ENCODE measurements at places on chromosomes 2 and 18.

DNA sequence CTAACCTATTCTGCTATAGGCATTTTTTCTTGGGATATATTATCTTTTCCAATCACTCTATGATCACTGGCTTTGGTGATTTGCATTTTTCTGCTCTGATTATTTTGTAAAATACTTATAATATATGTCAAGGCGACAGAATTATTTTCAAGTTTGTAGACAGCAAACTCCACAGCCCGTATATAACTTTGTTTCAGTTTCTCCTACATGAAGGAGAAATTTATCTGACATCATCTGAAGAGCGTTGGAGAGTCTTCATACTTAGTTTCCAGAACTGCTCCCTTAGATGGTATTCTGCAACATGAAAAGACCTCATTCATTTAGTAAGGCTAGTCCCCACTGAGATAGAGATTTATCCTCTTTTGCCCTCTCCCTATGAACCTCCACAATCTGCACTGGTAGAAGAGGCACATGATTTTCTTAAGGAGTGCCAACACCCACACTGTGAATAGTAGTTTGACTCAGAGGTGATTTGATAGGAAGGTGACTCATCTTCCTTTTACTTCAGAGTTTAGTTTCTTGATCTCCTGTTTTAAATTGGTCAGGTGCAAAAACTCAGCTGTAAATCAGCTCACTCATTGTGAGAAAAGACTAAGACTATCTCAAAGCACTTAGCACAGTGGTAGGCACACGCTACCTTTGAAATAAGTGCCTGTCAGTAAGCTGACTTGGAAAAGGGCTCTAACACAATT lies 1848.6 kb upstream of the CELF4 start:
- no peak for DNase-seq

GRCh38 chr2:3728104-3729054 lies 25.0 kb downstream of the DCDC2C start:
- no peak for DNase-seq

DNA sequence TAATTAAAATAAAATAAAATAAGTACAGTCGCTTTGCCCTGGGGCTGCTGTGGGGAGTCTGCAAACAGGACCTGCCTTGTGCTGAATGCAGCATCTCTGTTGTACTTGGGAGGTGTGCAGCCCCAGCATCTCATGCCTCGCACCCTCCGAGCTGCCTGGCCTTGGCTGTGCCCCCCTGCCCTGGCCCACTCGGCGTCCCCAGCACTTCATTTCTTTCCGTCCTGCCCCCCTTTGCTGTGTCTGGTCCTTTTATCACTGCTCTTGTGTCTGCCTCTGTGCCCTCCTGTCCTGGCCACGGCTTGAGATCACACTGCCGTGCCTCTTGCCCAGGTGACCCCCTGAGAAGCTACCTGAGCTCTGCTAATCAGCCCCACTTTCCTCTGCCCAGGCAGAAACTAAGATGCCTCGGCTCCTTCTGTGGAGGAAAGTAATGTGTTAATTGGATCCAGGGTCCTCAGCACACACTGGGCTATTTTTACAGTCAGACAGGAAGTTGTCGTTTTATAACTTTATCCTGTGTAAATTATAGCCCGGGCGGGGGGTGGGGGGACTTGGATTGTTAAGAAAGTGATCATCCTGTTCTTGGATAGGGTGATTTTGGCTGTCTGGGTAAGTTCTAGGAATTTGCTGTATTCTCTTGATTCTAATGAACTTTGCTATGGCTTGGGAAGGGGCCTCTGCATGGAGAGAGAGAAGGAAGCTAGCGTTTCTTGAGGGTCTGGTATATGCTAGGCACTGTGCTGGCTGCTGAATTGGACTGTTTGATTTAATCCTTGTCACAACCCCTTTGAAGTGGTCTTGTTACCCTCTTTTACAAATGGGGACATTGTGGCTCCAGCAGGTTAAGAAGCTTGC lies 69.4 kb downstream of the AGAP1 start:
- DNase-seq: no peak

GRCh38 chr18:58223717-58224424 lies 179.8 kb downstream of the NEDD4L start:
- DNase-seq: no peak

DNA sequence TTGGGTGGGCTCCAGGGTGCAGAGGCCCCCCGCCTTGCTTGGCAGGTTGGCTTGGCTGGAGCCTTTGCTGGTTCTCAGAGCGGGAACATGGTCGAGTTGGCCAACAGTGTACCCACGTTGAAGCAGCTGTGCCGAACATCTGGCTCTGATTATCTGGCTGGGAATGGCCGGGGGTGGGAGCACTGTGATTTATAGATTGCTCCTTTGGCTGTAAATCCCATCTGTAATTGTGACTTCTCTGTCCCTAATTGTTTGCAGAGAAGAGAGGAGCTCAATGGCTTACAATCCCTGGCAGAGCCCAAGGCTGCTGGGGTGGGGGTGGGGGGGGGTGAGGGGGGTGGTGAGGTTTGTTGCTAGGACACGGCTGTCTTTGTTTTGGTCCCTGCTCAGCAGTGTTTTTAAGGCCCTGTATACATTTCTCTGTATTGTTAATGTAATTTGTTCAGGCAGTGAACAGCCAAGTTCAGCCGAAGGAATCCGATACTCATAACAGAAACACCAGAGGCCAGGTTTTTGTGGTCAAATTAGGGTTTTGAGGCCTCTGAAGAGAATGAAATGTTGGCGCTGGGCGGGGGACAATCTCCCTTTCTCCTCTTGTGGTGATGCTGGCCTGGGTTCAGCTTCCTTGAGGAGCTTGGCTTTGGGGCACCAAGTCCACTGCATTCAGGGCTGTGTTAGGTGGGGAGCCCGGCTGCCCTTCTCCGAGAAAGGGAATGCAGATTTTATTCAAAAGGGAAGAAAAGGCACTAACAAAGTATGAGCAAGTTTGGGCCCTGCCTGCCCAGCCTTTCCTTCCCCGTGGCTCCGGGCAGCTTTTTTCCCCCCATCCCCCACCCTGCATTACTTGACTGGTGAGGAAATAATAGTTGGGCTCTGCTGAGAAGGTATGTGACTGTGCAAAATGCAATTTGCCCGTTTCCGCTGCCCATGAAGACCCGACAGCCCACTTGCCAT lies 82.5 kb downstream of the TCF7L1 start:
- DNase-seq: no peak

- DNase-seq: no peak
Measured at GRCh38 chr2:20054119-20054518, 2.7 kb upstream of the LAPTM4A start.

DNA sequence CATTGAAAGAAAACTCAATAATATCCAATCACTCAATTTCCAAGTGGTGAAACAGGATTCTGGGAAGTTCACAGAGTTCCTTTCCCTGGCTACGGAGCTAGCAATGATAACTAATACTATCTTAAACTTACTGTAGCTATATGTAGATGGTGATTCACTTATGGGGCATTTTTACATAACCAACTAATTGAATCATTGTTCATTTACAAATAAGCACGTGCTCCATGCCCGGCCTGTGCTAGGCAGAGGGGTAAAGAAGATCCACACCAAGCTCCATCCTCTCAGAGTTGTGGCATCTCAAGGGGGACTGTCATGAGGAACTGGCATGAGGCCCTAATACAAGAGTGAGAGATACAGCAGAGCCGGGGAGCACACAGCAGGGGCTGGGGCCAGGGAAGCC lies 176.3 kb downstream of the ANKRD30B start:
- no peak for DNase-seq

- no peak for DNase-seq
Measured at GRCh38 chr18:48528861-48529260, 10.0 kb upstream of the CTIF start.

- DNase-seq: no peak
Measured at GRCh38 chr2:141940709-141941108, 190.1 kb downstream of the LRP1B start.

GRCh38 chr18:45777393-45777792 lies 48.1 kb upstream of the SIGLEC15 start:
- DNase-seq: no peak

- DNase-seq: no peak
Measured at GRCh38 chr18:42373584-42373983, 418.6 kb downstream of the PIK3C3 start.

DNA sequence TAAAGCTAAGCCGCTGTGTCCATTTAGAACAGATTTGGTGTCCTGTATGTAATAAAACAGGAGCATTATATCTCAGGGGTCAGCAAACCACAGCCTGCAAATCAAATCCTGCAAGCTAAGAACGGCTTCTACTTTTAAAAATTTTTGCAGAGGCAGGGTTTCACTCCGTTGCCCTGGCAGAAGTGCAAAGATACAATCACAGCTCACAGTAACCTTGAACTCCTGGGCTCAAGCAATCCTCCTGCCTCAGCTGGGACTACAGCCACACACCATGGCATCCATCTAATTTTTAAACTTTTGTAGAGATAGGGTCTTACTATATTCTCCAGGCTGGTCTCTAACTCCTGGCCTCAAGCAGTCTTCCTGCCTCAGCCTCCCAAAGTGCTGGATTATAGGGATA lies 28.6 kb upstream of the NPC1 start:
- no peak for DNase-seq

DNA sequence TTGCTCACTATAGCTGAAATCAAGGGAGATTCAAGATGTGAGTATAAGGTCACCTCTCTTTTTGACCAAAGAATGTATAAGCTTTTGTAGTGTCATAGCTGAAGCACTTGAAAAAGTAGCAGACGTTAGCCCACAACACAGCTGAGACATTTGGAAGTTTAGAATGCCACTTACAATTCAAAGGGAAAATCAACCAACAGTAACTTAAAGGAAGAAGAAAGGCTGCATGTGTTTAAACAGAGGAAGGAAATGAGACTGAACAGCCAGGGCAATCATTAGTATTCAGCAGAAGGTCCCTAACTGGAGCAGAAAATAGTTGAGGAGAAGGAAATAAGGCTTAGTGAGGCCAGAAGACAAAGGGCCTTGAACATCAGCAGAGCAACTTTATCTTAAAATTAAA lies 23.5 kb upstream of the SCG2 start:
- no peak for DNase-seq

- no peak for DNase-seq
Measured at GRCh38 chr2:88011011-88011410, 5.3 kb downstream of the RNU2-63P start.

GRCh38 chr2:147449323-147449991 lies 395.4 kb upstream of the ACVR2A start:
- DNase-seq: peak; percentile 26

DNA sequence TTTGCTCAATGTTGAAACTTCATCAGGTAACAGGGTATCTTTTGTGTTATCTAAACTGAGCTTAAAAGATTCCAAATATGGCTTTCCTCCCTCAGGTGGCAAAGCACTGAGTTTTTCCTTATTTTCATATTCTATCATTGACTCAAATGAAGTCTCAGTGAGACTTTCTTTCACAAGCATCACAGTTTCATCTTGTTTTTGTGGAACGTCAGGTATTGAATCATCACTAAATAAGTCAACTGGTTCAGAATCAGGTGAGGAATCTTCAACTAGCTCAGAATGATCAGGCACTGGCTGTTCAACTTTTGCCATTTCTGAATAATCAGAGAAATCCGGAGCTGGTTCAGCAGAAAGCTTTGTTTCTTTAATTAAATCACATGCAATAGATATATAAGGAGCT lies 24.6 kb downstream of the RTN4 start:
- no peak for DNase-seq

- DNase-seq: no peak
Measured at GRCh38 chr2:46505472-46505783, 26.1 kb downstream of the TMEM247 start.

DNA sequence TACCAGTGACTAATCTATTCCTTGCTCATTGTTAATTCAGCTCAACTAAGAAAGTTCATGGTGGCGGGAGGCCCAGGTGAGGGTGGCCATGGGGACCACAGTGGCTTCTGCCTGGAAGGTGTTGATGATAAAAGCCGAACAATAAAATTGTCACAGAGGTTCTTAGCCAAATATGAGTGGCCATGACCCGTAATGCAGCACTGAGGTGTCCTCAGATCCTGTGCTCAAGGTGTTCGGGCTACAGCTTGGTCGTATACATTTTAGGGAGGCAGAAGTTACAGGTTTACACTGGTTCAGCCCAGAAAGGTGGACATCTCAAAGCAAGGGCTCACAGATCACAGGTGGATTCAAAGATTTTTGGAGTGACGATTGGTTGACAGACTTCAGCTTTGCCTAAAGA lies 98.5 kb upstream of the SNTG2 start:
- no peak for DNase-seq

- no peak for DNase-seq
Measured at GRCh38 chr18:50507120-50507590, 52.7 kb upstream of the MAPK4 start.

GRCh38 chr18:1229634-1230033 lies 325.0 kb downstream of the ADCYAP1 start:
- DNase-seq: no peak

DNA sequence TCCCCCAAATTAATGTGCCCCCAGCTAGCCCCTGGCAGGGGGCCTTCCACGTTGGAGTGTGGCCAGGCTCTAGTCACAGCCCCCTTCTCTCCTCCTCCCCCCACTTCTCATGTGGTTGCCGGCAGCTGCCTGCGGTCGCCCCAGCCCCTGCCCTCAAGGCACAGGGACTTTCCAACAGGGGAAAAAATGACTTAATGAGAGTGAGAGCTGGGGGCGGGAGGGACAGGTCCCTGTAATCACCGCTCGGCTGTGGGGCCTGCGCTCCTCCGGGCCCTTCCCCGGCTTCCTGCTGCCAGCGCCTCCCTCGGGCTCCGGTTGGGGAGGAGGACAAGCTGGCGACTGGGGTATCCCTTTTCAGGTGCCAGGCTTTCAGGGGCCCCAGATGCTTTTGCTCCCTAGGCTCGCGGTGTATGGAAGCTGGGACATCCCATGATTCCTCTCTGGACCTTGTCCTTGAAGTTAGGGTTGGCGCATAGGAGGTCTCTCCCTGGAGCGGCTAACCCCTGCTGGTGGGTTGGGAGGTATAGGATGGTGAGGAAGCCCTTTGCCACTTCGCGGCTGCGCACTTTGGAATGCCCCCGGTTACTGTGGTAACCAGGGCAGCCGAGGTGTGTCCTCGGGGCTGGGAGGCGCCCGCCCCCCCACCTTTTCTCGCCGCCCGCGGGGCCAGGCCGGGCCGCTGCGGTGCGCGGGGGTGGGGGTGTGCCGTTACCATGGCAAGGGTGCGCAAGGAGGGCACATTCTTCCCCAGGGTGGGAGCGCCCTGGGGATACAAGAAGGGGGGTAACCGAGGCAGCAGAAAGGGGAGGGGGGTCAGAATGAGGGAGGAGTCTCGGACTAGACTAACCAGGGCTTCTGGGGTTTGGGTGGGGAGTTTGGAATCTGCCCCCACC lies 16.1 kb downstream of the WNT10A start:
- DNase-seq: peak; percentile 84

GRCh38 chr2:86026744-86027065 lies 79.0 kb downstream of the POLR1A start:
- DNase-seq: no peak

- no peak for DNase-seq
Measured at GRCh38 chr18:9825571-9826073, 60.2 kb upstream of the TXNDC2 start.

- DNase-seq: no peak
Measured at GRCh38 chr2:222074674-222075073, 224.1 kb downstream of the PAX3 start.
